ENCODE measurements at places on chromosomes 11 and 22.

DNA sequence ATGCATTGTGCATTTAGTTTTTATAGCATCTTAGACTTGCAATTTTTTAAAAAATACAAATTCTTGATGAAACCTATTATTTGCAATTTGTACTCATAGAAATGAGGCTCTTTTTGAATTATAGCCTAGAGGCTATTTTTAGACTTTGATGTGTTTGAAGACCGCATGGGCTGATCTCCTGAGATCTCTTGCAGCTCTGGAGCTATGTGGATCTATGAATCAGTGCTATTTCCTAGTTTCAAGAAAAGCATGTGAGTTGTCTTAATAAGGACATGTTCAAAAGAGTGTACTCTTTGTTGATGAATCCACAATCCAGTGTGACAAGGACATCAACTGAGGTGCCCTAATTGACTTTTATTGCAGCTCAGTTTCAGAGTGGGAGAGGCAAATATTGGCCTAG lies 620.5 kb downstream of the ETS1 start:
- DNase-seq, result no peak

- no peak for DNase-seq
Observed at GRCh38 chr11:38646382-38646781, 2048.3 kb upstream of the RAG2 start.

DNA sequence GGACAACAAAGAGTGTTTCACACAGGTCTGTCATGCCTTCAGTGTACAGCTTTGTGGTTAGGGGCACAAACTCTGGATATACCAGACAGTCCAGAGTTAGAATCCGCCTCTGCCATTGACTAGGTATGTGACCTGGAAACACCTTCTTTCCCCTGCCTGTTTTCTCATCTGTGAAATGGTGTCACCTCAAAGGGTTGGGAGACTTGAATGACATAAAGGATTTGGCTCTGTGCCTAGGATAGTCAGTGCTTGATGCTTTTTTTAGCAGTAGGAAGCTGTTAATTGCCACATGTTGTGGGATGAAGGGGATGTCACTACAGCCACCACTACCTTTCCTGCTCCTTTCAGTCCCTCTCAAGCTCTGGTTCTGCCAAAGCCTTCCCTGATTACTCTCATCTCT lies 17.4 kb upstream of the LRRC55 start:
- DNase-seq, result no peak

DNA sequence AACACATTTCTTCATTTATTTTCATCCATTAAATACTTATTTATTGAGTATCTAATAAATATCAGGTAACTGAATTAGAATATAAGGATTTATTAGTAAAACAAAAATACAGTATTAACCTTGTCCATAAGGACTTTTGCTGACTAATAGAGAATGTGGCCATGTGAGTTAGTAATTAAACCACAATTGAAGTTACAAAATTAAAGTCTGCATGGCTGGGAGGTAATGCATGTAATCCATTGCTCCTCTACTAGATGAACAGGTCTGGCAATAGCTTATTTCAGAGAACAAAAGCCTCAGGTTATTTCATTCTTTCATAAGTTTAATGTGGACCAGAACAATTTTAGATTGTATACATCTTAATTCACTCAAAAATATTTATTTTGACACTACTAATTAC lies 9.9 kb upstream of the CARD18 start:
- no peak for DNase-seq

DNA sequence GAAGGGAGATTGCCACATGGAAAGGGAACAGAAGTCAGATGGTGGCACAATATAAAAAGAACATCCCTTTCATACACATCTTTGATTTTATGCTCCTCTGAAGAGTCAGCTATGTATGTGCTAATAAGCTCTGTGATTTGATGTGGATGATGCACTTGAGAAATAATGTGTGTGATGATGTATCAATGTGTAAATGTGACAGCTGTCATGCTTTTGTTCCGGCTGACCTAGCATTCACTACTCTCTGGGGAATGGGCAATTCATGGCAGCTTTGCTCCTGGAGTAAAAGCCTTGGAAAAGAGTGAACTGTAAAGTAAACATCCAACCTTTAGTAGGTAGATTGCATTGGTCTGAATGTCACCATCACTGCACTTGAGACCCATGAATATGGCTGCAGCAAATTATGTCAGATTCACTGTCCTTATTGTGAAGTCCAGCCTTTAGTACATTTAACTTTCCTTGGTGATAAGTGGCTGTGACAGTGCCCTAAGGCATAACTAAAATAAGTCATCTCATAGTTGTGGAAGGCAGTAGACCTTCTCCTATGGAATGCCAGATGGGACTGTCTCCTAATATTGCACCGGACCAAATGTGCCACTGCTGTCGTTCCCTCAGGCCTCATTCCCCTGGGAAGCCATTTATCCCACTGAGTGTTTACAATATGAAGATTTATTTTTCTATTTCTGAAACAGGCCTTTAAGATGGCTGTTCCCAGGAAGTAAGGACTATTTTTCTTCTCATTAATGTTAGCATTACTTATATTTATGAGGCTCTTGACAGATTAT lies 178.2 kb upstream of the CCDC90B start:
- no peak for DNase-seq

DNA sequence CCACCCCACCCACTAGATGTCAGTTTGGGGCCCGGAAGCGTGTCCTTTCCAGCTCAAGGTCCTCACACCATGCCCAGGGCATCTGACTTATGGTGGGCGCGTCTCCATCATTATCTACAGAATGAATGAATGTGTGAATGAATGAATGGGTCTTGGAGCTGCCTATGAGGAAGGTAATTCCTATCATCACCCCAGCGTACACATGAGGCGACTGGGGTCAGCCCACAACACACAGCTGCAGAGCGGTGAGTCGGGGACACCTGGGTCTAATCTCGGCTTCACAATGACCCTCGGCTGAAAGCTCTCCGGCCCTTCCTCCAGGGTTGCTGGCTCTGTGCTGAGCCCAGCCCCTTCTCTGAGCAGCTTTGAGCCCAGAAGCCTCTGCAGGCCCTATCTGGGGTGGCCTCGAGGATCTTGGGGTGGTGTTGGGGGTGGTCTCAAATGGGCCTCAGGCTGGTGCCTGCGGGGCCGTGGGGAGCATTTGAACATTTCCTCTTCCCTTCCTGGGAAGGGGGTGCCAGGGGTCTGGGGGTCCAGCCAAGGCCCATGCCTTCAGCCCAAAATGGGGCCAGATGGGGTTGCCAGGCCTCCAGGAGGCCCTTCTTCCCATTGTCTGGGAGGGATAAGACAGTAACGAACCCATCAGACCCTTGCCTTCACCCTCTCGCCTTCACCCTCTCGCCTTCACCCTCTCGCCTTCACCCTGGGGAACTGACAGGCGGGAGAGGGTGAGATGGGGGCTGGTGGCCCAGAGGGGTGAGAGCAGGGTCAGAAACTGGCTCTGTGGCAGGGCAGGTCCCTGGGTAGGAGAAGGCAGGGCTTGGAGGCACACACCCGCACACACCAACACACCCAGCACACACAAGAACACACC lies 82.4 kb downstream of the MYEOV start:
- DNase-seq, result no peak

- DNase-seq, result no peak
Observed at GRCh38 chr22:24807284-24807950, 1.4 kb downstream of the SGSM1 start.

DNA sequence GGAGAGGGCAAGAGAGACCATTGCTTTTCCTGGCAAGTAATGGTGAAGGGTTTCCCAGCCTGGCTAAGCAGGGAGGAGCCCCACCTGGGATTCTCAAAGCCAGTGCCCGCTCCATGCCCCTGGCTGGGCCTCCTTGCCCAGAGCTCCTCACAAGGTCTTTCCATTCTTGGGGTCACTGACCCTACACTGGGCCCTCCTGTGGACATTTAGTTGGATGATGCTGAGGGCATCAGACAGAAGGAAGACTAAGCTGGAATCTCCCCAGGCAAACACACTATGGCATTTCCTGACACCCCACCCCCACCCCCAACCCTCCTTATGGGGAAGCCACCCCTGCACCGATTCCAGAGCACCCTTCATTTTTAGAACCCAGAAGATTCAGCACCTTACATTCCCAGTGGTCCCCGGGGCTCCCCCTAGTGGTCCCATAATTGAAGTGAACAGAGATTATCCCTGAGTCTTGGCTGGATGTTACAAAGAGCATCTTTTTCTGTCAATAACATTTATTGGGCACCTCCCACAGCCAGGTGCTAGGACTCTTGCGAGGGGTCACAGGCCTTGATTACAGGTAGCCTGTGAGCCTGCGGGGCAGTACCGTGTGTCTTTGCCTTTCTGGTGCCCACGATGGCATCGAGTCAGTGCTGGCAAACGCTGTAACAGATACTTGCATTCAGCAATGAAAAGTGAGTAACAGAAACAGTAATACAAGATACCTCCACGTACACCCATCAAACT lies 548.5 kb downstream of the BUD13 start:
- DNase-seq, result peak; percentile 15

GRCh38 chr11:26618441-26618840 lies 46.4 kb upstream of the MUC15 start:
- no peak for DNase-seq

DNA sequence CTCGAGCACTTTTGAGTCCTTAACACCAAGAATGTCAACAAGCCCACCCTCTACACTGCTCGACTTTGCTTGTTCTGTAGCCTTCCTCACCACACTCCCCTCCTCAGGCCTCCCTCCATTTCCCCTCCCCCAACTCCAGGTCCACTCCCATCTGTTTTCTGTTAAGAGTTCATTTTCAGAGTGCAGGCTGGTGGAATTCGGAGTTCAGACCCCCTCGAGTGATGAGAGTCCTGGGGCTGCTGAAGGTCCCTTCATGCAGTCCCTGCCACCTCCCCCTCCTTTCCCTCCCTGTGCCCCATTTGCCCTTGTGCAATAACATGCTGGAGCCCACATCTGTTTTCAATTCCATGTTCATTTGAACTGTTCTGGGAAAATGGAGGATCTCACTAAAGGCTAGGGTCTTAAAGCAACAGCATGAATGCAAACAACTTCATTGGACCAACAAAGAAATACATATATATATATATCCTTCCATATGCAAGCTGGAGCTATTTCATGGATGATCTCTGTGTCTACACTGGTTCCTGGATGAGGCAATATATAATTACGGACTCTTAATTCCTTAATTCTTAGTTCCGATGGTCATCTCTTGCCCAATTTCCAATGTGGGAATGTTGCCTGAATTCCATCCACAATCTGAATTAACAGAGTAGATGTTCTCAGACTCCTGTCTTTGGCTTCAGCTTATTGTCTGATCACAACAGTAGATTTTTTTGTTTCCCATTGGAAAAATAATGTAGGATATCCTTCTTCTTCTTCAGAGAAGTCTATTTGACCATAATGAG lies 340.4 kb downstream of the ETS1 start:
- DNase-seq, result no peak

DNA sequence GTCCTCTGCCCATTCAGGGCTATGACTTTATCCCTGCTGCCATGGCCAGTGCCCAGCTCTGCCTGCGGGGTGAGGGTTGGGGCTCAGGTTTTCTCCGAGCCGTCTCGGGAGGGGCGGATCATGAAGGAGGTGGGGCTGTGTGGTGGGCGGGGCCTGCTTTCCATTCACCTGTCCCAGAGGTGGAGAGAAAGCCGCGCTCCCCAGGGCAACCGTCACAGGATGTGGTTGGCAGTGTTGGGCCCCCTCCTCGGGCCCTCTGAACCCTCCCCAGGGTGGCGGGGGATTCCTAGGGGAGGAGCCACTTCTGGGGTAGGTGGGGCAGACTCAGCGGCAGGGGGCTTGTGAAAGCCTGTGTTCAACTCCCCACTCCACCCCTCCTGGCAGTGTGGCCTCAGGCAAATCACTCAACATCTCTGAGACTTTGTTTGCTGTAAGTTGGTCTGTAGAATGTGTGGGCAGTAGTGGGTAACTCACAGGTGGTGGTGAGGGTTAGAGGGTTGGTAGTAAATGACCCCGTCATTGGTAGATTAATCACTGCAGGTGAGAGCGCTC lies 50.3 kb downstream of the CD6 start:
- DNase-seq, result peak; percentile 77

- no peak for DNase-seq
Observed at GRCh38 chr11:12778240-12778905, 104.2 kb downstream of the TEAD1 start.

DNA sequence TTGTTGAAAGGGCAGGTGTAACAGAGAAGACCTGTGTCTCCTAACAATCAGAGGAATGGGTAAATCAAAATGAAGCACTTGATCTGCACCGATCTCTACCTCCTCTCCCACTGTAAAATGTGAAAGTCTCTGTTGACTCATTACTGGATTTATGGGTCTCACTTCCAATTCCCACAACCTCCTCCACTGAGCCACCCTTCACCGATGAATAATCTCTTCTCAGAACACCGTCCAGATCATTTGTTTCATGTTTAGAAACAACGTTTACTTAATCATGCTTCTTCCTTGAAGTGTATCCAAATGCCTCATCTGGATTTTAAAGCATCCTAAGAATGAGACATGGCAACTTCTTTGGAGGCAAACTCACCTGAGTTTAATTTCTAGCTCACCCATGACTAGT lies 643.6 kb downstream of the ETS1 start:
- DNase-seq, result no peak

DNA sequence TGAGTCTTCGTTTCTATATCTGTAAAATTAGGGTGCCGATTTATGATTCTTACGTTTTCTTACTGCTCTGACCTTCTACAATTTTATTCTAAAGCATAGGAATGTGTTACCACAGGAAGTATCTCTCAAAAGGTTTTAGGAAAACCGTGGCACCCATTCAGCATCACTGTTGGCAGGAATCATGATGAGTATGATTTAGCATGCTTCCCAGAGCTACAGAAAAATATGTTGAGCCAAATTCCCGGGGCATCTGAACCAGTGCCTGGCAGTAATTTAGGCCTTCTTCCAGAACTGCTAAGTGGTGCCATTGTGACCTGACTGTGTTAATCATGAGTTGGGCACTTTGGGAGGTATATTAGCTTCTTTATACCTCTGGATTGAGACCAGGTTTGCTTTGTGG lies 605.0 kb upstream of the RAG2 start:
- DNase-seq, result no peak

- DNase-seq, result no peak
Observed at GRCh38 chr11:95576146-95576845, 213.3 kb downstream of the FAM76B start.

DNA sequence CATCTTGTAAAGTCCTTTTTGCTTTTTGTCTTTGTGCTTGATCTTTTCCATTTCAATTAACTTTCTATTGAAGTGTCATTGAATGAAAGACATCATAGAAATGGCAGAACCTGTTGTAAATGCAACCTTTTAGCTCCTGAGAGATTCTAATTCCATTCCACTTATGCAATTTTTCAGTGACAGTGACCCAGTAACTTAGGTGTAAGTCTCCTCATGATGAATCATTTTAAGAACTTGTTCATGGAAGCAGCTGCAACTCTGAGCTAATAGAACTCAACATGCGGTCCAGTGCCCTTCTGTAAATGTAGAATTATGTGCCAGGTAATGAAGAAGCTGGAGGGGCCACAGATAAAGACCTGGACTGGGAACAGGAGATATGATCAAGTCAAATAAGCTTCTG lies 398.3 kb upstream of the SYN3 start:
- no peak for DNase-seq

GRCh38 chr11:72720047-72720446 lies 32.2 kb downstream of the ARAP1 start:
- DNase-seq, result no peak

DNA sequence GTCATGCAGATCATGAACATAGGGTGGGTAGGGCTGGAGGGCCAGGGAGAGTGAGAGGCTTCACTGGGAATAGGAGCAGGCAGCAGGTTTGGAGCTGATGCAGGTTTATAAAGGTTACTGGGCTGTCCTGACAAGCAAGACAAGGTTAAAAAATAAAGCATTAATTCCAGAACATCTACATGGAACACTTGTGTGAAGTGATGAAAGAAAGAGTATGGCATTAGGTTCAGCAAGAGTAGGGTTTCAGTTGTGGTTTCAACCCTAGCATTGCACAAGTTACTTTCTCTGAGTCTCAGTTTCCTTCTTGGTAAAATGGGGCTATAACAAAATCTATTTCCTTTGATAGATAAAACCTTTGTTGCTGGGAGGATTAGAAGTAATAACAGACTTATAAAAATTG lies 114.6 kb upstream of the SESN3 start:
- no peak for DNase-seq
